Brain pericyte (primary cell): ENCODE measurements at places on chromosomes 13 and 19.

GRCh38 chr13:111862836-111863815 is 203.8 kb upstream of the SOX1 start:
- DNase-seq = no peak

- DNase-seq = no peak
Observed at GRCh38 chr19:14005349-14006084, 603 bp downstream of the RFX1 start.

GRCh38 chr19:50003810-50004419 is 21.3 kb downstream of the VRK3 start:
- DNase-seq = peak; percentile 29

- DNase-seq = no peak
Observed at GRCh38 chr19:2416321-2417097, 10.9 kb downstream of the TIMM13 start.

DNA sequence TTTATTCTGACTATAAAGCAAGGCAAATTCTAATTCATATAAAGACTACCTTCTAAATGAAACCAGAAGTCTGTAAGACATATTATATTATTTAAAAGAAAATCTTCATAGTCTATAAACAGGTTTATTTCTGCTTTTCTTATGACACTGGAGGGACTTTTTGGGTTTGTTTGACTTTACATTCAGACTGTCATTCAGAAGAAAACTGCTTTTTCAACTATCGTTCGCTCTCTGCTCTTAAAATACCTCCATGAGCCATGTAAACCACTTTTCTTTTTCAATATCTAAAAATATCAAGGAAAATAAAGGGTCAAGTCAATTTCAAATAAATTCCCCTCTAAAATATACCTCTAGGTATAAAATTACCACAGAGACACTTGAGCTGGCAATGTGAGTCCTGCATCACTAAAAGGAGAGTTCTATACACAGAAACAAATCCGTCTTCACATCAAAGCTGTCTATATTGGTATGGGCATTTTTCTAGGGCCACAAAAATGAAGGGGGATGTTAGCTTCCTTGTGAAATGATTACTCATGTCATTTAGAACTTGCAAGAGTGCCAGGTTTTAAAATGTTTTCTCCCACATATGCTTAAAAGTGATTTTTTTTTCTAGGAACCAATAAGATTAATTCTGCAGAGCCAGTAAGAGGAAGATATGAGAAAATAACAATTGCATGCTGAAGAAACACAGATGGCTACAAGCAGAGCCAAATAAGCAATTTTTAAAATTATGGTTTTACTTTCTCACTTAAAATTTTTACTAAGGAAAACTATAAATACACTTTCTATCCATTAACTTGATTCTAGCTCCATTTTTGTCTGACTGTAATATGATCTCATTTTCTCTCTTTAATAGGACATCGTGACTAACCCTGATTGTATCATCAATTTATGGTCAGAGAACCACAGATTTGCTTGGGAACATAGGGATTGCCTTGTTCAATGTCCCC is 181.8 kb downstream of the TBC1D4 start:
- DNase-seq = no peak

- DNase-seq = no peak
Observed at GRCh38 chr19:33259539-33259938, 33.9 kb upstream of the SLC7A10 start.

- no peak for DNase-seq
Observed at GRCh38 chr13:69793783-69794453, 313.7 kb upstream of the ATXN8OS start.

- DNase-seq = no peak
Observed at GRCh38 chr13:50126263-50126992, 111.2 kb downstream of the KCNRG start.

GRCh38 chr13:48842316-48842715 is 133.4 kb upstream of the FNDC3A start:
- DNase-seq = no peak

DNA sequence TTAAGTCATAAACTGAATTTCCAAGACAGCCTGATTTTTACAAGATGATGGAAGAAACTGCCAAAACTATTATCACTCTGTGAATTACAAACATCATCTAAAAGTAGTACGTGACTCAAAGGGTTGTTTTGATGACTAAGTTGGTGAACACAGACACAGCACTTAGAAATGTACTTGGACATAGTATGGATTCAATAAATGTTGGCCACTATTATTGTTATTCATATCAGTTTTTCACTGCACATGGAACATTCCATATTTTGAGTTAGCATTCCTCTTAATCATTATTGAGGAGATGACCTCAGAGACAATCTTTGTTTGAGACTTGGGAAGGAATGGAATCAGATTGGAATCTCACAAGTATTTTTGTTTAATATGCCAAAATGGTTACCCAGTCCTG is 172.9 kb downstream of the OXGR1 start:
- DNase-seq = no peak

GRCh38 chr19:50330365-50331078 is 1.3 kb upstream of the KCNC3 start:
- no peak for DNase-seq

- DNase-seq = no peak
Observed at GRCh38 chr19:18230941-18231734, 4.9 kb upstream of the PDE4C start.

- no peak for DNase-seq
Observed at GRCh38 chr13:73898276-73898675, 235.9 kb downstream of the KLF12 start.

DNA sequence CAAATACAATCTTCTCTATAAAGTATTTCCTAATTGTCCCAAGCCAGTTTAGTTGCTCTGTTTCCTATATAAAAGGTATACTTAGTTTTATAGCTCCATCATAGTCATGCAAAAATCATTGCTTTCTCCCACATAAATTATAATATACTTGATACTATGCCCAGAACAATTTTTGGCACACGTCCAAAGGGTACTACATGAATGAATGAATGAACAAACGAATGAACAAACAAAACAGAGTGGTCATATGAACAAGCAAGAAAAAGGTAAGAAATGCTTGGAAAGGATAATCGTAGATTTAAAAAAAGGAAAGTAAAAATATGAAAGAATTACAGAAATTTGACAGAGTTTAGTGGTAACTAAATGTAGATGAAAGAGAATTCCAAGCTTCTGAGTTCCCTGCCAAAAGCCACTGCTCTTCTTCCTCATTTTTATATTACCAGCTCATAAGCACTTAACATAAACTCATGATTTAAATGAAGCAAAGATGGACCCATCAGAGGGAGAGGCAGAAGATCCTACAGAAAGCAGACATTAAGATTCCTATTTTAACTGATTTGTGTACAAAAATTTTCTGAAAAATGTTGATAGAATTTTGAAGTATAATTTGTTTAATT is 123.2 kb downstream of the ENOX1 start:
- no peak for DNase-seq

GRCh38 chr19:42271861-42272534 is 2.9 kb downstream of the CIC start:
- no peak for DNase-seq

- DNase-seq = no peak
Observed at GRCh38 chr19:15122331-15123030, 15.3 kb downstream of the SYDE1 start.
